Stimulated activated CD4-positive, alpha-beta T cell treated with anti-CD3 and anti-CD28 coated beads, Interleukin-12 subunit alpha, Interleukin-12 subunit beta, amount 100 ng/mL, for 48 hours (primary cell): ENCODE measurements at places on chromosomes 4 and X.

DNA sequence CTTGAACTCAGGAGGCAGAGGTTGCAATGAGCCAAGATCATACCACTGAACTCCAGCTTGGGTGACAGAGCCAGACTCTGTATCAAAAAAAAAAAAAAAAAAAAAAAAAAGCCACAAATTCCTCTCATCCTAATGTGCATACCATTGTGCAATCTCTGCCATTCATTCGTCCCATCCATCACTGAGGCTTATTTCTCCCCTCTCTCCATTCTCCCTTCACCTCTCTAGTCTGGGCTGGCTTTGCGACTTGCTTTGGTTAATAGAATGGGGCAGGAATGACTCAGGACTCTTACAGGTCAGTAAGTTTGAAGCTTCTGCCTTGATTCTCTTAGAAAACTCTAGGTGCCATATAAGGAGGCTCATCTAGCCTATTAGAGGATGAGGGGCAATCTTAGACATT is 60.3 kb upstream of the DDX3X start:
- no peak for DNase-seq

DNA sequence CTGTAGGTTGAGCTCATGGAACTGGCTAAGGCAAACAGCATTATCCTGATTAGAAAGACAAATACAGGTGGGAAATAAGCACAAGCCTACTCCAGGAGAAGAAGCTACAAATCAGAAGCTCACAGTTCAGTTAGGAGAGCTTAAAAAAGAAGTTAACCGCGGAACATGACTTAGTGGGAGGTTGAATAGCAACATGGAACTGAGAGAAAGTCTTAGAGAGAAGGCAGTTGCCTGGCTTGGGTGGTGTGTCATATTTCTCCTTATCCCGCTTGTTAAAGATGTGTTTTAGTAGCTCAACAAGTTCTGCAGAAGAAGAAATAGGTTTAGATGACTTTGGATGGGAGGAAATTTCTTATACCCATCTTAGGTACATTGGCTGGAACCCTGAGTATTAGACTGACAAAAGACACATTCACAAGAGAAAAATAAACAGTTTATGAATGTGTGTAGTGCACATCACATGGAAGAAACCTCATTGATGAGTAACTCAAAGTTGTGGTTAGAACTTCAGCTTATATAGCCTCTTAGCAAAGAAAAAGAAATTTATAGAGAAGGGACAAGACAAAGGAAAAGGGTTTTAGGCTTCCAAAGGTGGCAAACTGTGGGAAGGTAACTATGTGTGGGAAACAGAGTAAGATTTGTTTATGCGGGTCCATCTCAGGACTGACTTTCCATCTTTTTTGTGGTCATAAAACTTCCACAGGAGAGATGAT is 37.4 kb upstream of the RXFP1 start:
- no peak for DNase-seq

- DNase-seq: no peak
Measured at GRCh38 chrX:135489542-135489941, 30.9 kb upstream of the INTS6L start.

DNA sequence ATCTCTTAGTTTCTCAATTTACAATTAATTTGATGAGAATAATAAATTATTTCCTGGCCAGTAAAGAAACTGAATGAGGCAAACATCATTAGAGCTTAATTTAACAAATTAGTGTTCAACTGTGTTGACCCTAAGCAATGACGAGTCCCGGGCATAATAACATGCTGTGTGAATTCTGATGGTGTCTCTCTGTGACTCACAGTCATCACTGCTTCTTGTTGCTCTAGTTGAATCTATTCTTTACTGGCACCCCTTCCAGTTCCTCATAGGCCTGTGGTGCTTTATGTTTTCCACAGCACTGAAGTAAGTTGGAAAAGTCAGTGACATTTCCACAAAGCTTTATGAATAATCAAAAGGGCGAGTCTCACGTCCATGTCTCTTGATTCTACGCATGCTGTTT is 57.7 kb upstream of the SLC7A11 start:
- no peak for DNase-seq

GRCh38 chr4:7529368-7530080 is 94.8 kb upstream of the PSAPL1 start:
- no peak for DNase-seq
